ENCODE measurements at places on chromosomes 6 and 20.

DNA sequence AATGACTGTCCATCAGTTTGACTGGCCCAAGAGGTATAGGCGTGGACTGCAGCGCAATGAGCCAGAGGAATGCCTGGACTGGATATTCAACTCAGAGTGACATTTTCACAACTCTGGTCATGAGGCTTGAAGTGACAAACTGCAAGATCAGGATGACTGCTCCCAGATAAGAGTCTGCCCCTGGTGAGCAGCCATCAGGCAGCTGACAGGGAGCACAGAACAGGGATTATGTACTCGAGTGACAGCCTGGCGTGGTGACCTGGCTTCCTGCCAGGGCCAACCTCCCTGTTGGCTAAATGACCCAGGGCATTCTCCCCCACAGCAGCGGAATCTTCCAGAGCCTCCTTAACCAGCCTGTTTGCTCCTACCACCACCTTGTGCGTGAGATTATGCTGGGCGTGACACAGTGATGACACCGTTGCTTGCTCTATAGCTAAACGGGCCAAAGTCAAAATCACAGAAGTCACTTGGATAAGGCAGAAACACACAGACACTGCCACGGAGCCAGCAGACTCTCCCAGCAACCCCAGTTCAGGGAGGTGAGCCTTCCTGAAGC, 209.1 kb upstream of the JARID2 start:
- DNase-seq, result no peak

DNA sequence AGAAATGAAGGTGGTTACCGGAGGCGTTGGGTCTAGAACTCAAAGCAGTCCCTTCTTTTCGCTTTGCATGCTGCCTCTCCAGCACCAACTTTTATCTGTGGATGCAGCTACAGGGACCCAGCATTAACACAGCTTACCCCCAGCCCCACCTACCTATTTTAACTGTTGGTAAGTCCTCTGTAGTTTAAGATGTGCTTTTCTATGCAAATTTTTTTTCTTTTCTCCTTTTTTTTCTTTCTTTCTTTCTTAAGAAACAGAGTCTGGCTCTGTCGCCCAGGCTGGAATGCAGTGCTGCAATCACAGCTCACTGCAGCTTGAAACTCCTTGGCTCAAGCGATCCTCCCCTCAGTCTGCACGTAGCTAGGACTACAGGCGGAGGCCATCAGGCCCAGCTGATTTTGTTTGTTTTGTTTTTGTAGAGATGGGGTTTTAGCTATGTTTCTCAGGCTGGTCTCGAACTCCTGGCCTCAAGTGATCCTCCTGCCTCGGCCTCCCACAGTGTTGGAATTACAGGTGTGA, 6.5 kb upstream of the USP45 start:
- no peak for DNase-seq

DNA sequence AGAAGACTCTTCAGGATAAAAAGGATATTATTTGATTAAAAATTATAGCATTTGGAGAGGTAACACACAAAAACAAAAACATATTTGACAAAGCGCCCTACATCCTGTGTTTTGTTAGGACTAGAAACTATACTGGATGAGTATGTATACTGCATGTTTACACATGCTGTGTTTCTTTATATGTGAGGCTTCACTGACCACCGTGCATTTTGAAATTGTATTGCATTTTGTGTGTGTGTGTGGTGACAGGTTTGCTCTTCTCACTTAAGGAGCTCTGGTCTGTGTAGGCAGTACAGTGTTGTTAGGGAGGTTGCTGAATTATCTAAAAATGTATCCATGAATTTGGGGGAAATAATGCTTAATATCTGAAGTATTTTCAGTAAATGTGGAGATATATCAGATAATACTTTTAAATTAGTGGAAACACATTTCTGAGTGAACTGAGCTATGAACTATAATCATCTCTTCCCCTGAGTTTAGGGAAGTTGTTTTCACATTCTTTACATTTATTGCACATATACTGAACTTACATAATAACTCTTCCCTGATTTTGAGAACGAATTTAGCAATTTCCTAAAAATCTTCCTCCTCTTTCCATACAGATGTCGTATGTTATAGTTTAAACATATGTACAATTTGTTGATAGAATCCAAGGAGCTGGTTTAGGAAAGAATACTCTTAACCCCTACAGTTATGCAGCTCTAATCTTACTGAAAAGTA, 43.3 kb downstream of the TMEM170B start:
- no peak for DNase-seq

DNA sequence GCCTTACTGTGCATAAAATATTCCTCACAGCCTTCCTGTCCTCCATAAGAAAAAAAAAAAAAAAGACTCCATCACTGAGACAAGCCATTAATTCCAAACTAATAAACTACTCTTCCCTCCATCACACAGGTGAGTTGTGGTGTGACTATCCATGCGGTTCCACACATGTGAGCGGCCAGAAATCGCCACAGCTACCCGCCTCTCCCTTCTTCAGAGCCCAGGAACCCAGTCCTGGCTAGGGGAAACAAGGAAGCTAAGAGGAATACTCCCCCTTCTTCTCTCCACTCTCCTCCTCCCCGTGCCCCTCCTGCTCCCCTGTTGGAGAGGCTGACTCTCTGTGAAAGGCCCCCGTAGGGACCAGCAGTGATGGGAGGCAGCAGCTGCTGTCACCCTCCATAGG, 128.6 kb upstream of the ARID1B start:
- DNase-seq, result no peak

GRCh38 chr20:62236200-62236599, 2.1 kb upstream of the OSBPL2 start:
- DNase-seq, result no peak

DNA sequence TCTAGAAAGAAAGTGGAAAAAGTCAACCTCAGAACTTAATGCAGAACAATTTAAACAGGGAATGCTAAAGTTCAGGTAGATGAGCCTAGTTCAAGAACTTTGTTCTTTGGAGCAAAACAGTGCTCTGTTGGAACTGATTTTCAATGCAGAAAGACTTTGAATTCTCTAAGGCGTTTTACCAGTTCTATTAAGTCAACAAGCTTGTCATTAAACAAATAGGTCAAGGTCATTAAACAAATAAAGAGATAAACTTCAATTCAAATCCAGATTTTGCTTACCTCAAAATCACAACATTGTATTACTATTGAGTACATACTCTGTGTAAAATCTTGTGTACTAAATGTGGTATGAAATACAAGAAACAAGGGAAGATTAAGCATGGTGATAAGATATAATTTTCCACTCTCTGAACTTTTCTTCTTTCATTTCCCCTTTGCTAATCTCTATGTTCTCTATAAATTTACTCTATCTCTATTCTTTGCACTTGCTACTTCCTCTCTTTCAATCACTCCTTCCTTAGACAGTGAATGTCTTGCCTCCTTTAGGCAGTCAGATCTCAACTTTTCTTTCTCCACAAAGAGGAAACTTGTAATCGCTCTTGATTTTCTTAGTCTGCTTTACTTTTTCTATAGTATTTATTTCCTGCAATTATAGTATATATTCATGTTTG, 160.8 kb upstream of the KHDRBS2 start:
- no peak for DNase-seq

Data from GM20000 (cell line).